ENCODE measurements at places on chromosomes 1 and 21.

DNA sequence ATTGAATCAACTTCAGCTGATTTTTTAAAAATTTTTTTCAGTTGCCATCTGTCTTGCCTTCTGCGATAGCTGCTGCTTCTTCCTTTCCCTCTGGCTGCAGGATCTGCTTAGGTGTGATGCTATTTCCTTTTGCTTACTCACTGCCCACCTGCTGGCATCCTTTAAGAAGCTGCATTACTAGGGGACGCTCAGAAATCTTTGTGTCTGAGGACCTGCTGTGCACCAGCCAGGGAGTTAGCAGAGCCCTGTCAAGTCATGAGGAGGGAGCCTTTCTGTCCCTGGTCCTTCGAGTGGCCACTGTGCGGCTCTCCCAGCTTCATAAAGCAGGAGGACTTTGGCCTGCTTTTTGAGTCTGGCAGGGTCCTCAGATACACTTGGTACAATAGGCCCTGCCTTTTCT is 327.8 kb downstream of the USH2A start:
- no peak for DNase-seq

DNA sequence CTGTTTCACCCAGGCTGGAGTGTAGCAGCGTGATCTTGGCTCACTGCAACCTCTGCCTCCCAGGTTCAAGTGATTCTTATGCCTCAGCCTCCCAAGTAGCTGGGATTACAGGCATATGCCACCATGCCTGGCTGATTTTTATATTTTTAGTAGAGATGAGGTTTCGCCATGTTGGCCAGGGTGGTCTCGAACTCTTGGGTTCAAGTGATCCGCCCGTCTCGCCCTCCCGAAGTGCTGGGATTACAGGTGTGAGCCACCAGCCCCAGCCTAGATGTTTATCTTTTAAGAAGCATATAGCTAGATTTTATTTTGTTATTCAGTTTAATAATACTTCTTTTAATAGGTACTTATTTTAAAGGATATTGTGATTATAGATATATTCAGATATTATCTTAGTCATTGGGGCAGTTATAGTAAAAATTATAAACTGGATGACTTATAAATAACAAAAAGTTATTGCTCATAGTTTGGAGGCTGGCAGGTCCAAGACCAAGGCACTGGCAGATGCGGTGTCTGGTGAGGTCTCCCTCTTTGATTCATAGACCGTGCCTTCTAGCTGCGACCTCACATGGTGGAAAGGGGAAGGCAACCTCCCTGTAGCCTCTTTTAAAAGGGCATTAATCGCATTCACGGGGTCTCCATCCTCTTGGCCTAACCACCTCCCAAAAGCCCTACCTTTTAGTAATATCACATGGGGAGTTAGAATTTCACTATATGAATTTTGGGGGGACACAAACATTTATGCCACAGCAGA is 3.1 kb upstream of the KCNE2 start:
- no peak for DNase-seq

- no peak for DNase-seq
These were observed 39.9 kb downstream of the SPSB1 start for GRCh38 chr1:9332513-9333143.

DNA sequence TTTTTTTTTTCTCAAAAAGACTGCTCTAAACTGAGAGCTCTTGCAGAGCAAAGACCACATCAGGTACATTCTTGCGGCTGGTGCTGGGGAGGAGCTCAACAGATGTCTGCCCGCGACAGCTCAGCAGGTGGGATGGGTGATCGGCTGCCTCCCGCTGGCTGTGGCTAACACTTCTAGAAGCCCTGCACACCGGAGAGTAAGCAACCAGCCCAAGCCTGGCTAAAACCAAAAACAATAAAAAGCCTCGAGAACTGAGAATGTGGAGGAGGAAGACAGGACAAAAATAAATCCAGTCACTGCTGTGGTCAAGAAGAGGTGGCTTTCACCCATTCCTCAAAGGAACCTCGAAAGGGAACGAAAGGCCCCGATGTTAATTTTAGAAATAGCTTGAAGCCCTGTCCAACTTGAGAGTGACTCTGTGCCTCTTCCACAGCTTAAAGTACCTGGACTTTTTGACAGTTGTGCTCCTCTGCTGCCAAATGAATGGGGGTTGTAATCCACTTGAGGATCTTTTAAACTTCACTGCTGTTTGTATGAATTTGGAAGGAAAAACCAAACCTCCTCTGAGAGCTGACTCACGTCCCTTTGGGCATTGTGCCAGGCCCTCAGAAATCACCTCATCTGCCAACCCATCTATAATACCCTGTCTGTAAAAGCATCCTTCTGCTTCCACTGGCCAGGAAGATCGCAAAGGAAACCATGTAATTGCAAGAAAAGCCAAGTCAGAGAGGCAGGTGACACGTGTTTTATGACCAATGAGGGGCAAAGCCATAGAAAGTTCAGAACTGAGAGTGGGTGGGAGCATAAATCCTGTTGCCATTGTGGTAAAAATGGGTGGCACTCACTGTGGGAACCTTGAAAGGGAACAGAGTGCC is 78.6 kb downstream of the KCNN3 start:
- DNase-seq = no peak

DNA sequence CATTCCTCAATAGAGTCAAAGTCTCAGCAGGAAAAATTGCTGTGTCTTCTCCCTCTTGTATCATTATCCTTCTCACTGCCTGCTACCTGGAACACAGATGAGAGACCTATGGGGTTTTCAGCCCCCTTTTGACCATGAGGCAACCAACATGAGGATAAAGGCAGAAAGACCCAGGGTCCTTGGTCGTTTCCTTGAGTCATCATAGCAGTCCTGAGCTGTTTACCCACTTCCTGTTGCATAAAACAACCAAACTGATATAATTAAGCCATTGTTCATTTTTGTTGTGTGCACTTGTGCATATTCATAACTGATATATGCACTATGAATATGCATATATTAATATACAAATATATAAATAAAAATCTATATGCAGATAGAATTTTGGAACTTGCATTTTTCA is 188.3 kb upstream of the MAP1LC3C start:
- no peak for DNase-seq

DNA sequence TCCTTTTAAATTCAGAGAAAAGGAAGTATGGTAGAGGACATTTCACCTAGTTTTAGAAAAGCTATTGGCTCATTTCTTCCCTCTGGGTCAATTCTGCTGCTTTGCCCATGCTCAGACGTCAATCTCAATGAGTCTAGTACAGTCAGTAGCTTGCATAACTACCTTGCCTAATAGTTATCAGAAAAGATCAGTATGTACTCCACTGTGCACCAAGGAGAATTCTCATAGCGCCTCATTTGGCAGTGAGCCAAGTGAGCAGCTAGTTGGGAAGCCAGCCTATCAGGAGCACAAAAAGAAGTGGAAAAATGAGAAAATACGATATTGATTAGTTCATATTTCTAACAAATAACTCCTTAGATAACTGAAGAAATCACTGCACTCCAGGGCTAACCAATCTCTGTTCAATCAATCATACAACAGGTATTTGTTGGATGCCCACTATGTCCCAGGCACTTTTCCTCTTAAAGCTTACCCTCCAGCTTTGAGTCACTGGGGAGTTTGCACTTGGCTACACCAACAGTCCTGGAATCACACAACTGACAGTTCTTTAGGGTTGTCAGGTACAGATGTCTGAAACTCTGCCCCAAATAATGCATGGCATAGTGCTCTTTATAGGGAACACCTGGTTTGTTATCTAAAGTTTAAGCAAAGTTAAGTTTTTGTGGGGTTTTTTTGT is 50.2 kb downstream of the PRDX6 start:
- DNase-seq = no peak

- DNase-seq = no peak
These were observed 41.5 kb downstream of the KCTD3 start for GRCh38 chr1:215608646-215609045.

- DNase-seq = no peak
These were observed 6.7 kb upstream of the CSRP1 start for GRCh38 chr1:201513498-201514243.

DNA sequence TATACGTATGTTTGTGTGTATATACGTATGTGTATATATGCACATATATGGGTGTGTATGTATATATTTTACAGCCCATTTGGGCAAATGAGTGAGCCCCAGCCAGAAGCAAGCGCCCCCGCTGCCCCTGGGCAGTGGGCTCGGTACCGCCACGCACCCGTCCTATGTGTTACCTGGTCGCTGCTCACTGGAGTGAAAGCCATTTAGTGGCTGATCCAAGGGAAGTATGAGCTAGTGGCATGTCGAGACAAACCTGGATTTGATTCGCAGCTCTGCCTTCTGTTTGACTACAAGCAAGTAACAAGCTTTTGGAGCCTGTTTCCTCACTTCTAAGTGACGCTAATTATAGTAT is 35.8 kb upstream of the JAK1 start:
- DNase-seq = no peak

- DNase-seq = no peak
These were observed 2.8 kb downstream of the TGFB2 start for GRCh38 chr1:218347723-218348627.

- no peak for DNase-seq
These were observed 507.1 kb downstream of the SMYD3 start for GRCh38 chr1:245999697-246000637.

DNA sequence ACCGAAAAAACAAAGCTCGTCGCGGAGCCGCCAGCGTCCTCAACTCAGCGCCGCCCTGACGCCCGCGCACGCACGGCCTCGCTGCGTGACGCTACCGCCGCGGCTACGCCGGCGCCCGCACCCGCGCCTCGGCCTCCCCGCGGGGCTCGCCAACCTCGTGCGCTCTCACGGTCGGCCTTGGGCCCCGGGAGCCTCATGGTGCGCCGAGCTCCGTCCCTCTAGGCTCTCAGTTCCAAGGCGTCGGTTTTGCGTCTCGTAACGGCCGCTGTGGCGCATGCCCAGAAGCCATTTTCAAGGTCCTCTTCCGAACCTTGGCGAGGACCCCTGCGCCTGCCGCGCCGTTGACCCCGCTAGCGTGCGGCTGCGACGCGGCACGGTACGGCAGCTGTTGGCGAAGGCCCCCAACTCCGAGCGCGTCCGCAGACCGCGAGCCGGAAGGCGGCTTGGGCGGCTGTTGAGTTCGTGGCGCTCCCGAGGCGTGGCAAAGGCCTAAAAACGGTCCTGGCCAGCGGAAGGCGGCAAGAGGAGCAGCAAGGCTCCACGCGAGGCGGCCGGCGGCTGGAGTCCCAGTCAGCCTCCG is at the start of gene HENMT1:
TSS of gene HENMT1 (minus strand) at position 64 of the 580 bp plus-strand sequence. CDS start 1,209 bp downstream, outside the sequence.
- DNase-seq = no peak

DNA sequence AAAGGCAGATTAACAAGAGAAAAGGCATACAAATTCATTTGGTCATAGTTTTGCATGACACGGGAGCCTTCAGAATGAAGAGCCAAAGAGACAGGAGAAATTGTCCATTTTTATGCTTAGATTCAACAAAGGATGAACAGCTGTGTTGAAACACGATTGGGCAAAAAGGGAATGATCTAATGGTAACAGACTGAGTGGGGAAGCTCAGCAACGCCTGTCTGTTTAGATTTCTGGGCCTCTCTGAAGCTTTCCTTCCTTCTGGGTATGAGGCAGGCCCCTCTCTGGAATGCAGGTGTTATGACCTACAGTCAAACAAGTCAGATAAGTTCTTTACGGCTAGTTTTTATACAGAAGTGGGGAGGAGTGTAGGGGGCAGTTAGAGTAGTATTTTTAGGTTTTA is 154.6 kb downstream of the RGS7 start:
- DNase-seq = no peak

DNA sequence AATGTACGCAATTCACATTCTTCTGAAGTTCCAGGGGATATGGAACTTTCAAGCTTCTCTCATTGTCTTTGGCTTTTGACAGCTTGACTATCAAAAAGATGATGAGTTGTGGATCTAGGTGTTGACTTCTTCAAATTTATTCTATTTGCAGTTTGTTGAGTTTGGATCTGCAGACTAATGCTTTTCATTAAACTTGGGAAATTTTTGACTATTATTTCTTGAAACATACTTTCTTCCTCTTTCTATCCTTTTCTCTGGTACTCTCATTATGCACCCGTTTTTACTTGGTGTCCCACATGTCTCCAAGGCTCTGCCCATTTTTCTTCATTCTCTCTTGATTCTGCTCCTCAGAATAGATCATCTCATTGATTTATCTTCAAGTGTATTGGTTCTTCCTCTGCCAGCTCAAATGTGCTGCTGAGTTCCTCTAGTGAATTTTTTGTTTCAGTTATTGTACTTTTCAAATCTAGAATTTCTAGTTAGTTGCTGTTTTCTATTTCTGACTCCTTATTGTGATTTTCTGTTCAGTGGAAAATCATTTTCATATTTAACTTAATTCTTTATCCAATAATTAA is 49.4 kb downstream of the CYP2J2 start:
- no peak for DNase-seq

- no peak for DNase-seq
These were observed 123.5 kb downstream of the PATJ start for GRCh38 chr1:61865646-61866220.

- DNase-seq = no peak
These were observed 108.1 kb upstream of the GNG4 start for GRCh38 chr1:235757587-235758096.

DNA sequence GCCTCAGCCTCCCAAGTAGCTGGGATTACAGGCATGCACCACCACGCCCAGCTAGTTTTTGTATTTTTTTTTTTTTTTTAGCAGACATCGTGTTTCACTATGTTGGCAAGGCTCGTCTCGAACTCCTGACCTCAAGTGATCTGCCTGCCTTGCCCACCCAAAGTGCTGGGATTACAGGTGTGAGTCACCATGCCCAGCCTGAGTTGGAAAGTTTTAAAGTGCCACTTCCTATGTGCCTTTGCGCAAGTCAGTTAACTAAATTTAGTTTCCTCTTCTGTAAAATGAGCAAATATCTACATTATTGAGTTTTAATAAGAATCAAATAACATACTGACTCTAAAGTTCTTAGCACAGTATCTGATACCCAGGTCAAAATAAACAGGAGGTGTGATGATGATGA is 12.4 kb downstream of the SLC19A2 start:
- DNase-seq = no peak

DNA sequence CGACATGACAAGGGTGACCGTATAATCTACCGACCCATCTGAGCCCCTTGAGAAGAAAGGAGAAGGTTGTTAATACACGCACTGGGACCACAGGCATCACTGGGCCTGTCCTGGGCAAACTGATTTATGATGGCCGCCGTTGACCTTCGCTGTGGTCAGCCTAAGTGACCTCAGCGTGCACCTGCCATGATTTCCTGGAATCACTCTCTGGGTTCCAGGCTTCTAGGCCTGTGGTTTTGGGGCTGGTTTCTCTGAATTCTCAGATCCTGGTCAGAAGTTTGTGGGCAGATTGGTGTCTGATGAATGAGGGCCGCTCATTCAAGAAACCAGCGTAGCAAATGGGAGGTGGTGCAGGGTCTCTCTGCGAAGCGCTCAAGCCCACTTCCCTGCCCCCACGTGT is 64.0 kb downstream of the SIK1 start:
- no peak for DNase-seq

- no peak for DNase-seq
These were observed 16.6 kb downstream of the UTP11 start for GRCh38 chr1:38029081-38029681.

GRCh38 chr1:84691122-84691783 is 992 bp upstream of the SSX2IP start:
- DNase-seq = no peak

Data from Panc1 (cell line).